ENCODE measurements at places on chromosomes 5 and 9.

GRCh38 chr5:179346875-179347274 is 1.6 kb upstream of the ADAMTS2 start:
- no peak for DNase-seq

- no peak for DNase-seq
These were observed 23.6 kb upstream of the ELL2 start for GRCh38 chr5:95985249-95985648.

GRCh38 chr5:132221781-132222648 is 5.6 kb downstream of the P4HA2 start:
- no peak for DNase-seq

GRCh38 chr9:126383406-126384046 is 56.9 kb downstream of the MVB12B start:
- DNase-seq: no peak

DNA sequence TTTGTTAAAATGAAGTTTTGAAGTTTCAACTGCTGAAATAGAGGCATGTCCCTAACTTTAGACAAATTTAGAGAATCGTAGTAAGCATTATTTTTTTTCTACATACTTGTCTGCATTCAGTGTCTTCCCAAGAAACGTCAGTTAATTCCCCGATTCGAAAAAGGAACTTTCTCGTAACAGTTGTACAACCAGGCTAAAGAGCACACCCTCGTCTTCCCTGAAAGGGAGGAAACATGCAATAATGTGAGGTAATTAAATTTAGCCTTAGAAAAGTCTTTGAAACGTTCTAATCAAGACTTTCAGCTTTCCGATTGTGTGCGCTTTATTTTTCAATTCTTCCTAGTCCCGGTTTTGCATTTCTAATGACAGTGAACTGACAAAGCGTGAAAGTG is 374 bp upstream of the SLC1A3 start:
- no peak for DNase-seq

DNA sequence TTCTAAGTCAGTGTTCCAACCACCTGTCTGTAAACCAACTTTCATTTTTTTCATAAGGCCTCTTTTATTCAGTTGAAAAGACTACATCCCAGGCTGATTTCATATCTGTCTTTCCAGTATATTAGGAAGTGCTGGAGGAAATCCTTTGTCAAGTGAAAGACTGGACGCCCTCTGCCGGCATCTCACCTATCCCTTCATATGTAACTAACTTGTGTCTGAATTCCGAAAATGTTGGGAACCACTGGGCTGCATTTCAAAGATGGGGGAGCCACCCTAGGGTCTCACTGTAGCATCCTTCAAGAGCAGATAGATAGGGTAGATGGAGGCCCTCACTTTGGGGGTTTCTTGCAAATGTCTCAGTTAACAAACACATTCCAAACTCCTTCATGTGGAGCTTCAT is 569.8 kb downstream of the CTNND2 start:
- no peak for DNase-seq

GRCh38 chr5:5666369-5666768 is 243.9 kb downstream of the ICE1 start:
- no peak for DNase-seq

DNA sequence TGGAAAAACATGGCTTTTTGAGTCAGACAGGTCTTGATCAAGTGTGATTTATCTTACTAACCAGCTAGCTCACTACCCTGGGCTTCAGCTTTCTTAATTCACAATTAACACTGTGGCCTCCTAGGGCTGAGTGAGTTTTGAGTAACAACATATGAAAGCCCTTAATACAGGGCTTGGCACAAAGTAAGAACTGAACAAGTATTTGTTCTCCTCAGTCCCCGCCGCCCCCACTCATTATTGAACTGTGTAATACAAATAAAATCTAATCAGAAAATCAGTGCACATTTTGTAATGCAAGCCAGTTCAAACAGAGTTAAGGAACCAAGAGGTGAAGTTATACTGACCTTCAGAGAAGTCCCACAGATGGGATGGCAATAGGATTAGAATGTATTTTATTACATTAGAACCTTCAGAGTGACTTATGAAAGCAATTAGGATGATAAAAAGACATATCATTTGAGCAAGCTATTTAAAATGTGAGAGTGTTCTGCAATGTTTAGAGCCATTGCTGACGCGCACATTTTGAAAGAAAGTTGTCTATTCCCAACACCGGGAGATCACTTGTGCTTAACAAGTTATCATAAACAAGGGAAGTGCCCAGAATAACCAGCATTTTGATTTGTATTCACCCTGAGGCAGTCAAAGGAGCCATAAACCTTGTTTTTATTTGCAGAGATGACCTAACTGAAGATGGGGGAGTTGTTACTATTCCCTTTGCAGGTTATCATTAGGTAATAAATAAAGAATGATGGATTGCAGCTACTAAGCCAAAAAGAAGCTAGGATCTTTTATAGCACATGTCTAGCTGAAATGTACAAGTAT is 19.4 kb downstream of the ADAMTS16 start:
- no peak for DNase-seq

DNA sequence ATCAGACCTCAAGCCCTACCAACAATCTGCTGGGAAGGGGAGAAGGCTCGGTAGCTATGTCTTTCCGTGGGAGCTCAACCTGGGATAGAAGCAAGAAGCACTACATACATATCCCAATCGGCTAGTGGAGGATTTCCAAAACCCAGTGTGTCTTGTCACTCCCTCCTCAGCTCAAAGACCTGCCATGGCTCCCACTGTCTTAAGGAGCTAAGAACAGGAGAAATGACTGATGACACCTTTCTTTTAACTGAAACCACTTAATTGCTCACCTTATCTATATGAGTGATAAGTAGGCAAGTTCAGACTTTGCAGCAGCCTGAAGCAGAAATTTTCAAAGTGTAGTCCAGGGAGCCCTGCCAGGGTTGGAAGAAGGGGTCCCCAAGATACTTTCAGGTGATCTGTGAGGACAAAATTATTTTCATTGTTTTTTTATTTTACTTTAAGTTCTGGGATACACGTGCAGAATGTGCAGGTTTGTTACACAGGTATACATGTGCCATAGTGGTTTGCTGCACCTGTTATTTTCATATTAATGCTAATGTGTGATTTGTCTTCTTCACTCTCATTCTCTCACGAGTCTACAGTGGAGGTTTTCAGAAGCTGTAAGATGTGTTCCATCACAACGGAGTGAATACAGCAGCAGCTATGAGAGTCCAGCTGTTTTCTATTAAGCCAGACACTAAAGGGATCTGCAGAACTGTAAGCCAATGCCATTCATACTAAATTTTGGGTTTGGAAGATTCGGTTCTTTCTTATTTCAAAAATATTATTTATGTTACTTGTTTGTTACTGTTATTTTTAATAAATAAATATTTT is 41.4 kb downstream of the PAX5 start:
- DNase-seq: no peak

DNA sequence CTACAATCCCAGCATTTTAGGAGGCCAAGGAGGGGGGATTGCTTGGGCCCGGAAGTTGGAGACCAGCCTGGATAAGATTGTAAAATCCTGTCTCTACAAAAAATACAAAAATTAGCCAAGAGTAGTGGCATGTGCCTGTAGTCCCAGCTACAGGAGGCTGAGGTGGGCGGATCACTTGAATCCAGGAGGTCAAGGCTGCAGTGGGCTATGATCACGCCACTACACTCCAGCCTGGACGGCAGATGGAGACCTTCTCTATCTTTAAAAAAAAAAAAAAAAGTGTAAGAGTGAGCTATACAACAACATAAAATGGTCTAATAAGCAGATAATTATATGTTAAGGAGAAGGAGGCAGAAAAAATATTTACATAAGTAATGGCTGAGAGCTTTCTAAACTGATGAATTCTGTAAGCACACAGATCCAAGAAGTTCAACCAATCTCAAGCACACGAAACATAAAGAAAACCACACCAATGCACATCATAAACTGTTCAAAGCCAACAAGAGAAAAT is 23.0 kb downstream of the CDC14B start:
- no peak for DNase-seq

- no peak for DNase-seq
These were observed 192.9 kb downstream of the FBXL7 start for GRCh38 chr5:15692706-15693381.

DNA sequence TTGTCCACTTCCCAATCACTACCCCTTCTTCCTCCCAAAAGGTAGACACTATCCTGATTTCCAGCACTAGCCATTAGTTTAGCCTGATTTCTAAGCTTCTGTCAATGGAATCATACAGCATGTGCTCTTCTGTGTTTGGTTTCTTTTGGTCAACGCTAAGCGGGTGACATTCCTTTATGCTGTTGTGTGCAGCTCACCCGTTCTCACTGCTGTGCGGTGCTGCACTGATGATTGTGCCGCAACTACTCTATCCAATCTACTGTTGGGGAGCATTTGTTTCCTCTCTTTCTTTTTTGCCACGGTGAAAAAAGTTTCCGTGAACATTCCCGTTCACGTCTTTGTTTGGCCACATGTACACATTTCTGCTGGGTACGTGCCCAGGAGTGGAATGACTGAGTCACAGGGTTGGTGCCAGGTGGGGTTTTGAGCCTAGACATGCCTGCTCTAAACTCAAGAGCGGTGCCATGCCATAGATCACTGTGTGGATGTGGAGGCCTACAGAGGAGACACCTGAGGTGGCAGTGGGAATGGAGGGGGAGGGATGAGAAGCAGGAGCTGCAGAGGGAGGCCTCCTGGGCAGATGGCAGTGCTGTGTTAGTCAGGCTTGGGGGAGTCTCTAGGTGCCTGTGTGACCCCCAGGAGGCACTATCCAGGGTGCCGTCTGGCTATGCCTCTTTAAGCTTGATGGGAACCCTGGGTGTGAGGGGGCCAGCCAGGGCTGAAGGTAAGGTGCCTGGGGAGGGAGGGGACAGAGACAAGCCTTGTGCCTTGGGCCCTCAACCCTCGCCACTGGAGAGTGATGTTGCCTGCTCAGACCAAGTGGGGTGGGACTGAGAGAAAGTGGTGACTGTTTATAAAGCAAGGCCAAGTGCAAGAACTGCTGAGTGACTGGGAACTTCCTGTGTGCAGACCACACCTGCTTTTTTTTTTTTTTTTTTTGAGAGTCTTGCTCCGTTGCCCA is 11.4 kb upstream of the ANKRD33B start:
- DNase-seq: no peak

- no peak for DNase-seq
These were observed 416.4 kb downstream of the EFNA5 start for GRCh38 chr5:107254214-107254901.
